Left cardiac atrium (tissue), 4 donors: ENCODE measurements at places on chromosomes 11 and 22. TPM values are rescaled to one million over a fixed set of nuclear protein-coding genes. Genes with fewer than 3 reads are reported as not detected.

Gene TUB
- 13.1 TPM for total RNA-seq

Gene FJX1
- 9.4 TPM for total RNA-seq

DNA sequence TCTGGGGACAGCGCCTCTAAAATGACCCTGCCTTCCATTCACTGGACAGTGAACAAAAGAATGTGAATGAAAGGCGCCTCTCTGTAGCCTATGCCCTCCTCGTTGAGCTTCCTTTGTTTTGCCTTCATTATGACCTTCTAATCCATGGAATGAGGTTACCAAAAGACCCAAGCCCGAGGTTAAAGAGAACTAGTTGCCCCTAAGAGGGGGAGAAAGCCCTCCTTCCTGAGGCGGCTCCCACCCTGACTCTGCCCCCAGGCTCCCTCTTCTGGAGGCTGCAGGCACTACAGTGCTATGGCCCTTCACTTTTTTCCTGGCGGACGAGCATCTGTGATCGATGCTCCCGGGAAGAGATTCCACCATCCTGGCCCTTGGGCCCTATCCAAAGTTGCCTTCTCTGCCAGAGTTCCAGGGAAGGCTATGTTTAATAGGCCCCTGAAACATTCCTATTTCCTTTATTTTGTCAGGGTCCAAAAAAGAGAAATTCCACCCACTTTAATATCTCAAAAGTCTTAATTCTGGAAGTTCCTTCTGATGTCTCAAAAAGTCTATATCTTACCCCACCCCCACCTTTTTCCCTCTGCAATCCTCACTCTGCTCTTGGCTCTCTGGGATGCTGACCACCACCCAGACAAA, 147.3 kb downstream of the FEZ1 start:
- DNase-seq = peak; percentile 69

Gene THY1
- total RNA-seq = 6.1 TPM
